NCI-H1417 treated with DMSO at 0.1 percent for 48 hours (cell line): ENCODE measurements at places on chromosomes 5 and 9.

- no peak for DNase-seq
Observed at GRCh38 chr9:33197279-33198152, 30.4 kb upstream of the B4GALT1 start.

- DNase-seq, result no peak
Observed at GRCh38 chr5:127834094-127834531, 130.9 kb downstream of the CCDC192 start.

- DNase-seq, result no peak
Observed at GRCh38 chr5:55547781-55548180, 13.0 kb upstream of the PLPP1 start.

GRCh38 chr5:128014578-128014977 is 69.0 kb upstream of the SLC12A2 start:
- no peak for DNase-seq

- DNase-seq, result no peak
Observed at GRCh38 chr9:130942679-130943078, 3.6 kb upstream of the FIBCD1 start.

GRCh38 chr9:101028346-101029314 is at the start of gene PLPPR1:
Gene PLPPR1 (plus strand): TSS chr9:101028727.
- peak; percentile 71 for DNase-seq

DNA sequence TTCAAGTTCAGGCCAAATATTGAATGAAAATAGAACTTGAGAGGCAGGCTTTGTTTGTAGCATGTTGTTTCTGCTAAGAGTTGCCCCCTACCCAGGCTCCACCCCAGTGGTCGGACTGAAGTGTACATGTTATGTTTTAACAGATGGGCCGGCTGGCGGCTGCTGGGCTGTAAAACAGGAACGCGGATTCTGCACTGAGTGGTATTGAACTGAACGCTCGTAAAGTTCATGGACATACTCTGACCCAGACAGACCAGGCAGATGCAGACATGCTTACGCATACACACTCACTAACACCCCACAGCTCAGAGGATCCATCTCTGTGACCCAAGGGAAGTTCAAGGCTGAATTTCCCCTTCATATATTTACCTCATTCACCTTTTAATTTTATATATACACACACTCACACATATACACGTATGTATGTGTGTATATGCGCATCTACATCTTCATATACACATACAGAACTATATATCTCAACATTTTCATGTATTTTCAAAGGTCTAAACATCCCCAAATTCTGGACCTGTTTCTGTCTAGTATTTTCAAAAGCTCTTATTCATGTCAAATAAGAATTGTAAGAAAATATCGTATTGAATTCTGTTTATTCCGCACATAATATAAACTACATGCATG is 1.4 kb downstream of the MARCHF3 start:
- DNase-seq, result no peak

DNA sequence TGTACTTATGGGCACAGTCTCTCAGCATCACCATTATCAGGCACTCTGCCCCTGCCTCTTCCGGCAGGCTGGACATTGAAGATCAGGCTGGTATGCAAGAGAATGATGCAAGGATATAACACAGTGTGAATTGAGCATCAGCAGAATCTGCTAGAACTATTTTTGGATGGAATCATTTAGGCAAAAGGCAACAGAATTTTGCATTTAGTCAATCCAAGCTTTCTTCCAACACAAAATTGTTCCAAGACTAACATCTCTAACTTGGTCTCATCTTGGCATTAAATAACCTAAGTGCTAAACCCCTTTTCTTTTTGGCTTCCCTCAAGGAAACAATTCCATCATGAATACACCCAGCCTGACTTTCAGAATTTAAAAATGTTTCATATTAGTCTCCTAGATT is 339.9 kb downstream of the PRELID2 start:
- DNase-seq, result no peak

- DNase-seq, result no peak
Observed at GRCh38 chr5:114332925-114333324, 28.9 kb upstream of the KCNN2 start.

DNA sequence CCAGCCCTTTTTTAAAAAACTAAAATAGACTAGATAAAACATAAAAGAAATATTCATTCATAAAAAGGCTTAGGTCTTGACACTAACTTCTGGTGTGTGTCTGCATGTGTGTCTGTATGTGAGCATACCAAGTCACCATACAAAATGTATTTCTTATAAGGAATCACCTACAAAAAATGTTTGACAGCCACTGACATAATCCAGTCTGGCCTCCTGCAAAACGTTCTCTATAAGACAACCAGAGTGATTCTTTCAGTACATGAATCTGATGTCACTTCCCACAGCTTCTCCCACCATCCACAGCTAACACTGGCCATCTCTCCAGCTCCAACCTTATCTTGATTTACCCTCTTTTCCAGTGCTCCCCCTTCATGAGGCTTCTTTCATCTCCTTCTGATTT is 192.3 kb downstream of the TLE1 start:
- DNase-seq, result no peak

- DNase-seq, result no peak
Observed at GRCh38 chr9:129136446-129137035, 25.3 kb downstream of the PTPA start.

- DNase-seq, result no peak
Observed at GRCh38 chr9:28034242-28034641, 461.0 kb upstream of the C9orf72 start.

DNA sequence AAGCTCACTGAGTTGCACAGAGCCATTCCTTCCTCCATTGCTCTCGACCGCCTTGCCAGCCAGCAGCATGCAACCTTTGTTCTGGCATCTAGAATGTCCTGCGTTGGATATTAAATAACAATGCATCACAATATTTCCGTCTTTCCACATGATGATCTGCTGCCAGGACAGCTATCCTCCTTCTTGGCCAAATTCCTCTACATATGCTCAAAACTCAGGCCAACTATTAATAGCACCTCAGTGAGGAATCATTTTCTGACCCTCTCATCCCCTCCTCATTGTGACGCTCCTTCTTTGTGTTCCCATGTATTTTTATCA is 128.6 kb downstream of the MYO10 start:
- no peak for DNase-seq

GRCh38 chr5:175859422-175859821 is 12.0 kb upstream of the CPLX2 start:
- DNase-seq, result no peak

DNA sequence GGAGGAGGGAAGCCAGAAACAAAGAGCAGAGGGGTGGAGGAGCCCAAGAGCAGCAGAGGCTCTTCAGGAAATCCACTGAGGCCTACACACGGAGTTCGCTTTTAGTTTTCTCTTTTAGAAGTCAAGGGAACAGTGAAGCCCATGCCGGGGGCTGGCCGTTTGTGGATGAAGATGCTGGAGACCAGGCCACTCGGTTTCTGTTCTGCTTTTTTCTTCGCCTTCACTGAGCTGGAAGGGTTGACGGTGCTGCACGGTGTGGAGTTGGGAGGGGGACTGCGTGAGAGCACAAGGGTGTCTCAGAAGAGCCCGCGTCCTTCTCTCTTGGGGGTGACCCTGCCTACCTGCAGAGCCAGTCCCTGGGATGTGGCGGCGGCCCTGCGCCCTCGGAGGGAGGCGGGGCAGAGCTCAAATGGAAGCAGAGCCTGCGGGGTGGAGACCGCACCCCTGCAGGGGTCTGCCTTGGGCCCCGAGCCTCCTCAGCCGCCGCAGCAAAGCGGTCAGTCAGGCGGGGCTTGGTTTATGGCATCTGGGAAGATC is 68.5 kb upstream of the CACNA1B start:
- DNase-seq, result no peak

DNA sequence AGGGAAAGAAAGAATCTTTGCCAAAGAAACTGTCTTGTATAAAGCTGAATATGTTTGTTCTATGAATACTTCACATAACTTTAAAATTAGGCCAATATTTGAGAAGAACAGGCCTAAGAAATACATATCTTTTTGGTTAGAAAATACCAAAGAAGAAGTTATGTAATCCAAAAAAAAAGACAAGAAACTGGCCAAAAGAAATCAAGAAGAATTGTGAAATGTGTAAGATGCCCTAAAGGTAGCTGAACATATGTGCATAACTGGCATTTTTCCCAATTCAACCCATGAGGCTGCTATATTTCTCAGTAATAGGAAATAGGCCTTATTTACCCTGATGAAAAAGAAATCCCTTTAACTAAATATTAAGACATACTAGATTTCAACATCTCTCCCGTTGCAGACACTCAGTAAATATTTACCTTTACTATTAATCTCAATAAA is 290.0 kb downstream of the CETN3 start:
- no peak for DNase-seq

- no peak for DNase-seq
Observed at GRCh38 chr5:73827106-73827450, 201.1 kb downstream of the ARHGEF28 start.

DNA sequence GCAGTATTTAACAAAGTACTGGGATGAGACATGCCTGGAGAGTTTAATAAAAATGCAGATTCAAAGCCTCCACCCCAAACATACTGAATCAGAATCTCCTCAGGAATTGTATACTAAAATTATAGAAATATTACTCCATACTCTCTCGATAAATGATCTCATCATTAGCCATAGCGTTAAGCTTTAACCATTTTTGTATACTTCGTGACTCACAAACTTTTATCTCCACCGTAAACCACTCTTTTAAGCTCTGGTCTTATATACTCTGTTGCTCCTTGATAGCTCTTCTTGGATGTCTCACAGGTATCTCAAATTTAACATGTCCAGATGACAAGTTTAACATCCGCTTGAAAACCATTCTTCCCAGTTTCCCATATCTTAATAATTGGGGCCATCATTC is 327.8 kb downstream of the ADGRV1 start:
- DNase-seq, result no peak

DNA sequence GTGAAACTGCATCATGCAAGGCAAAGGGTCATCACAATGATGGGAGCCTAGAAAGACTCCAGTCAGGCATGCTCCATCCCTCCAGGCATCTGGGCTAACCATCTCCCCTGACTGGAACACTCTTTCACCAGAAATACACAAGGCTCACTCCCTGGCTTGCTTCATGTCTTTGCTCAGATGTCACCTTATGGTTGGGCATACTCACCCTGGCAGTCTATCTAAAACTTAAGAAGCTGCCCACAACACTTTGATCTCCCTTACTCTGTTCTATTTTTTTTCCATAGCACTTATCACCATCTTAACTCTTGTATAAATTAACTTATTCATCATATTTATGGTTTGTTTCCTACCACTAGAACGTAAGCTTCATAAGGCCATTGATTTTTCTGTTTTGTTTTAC is 90.0 kb downstream of the SPEF2 start:
- DNase-seq, result no peak

DNA sequence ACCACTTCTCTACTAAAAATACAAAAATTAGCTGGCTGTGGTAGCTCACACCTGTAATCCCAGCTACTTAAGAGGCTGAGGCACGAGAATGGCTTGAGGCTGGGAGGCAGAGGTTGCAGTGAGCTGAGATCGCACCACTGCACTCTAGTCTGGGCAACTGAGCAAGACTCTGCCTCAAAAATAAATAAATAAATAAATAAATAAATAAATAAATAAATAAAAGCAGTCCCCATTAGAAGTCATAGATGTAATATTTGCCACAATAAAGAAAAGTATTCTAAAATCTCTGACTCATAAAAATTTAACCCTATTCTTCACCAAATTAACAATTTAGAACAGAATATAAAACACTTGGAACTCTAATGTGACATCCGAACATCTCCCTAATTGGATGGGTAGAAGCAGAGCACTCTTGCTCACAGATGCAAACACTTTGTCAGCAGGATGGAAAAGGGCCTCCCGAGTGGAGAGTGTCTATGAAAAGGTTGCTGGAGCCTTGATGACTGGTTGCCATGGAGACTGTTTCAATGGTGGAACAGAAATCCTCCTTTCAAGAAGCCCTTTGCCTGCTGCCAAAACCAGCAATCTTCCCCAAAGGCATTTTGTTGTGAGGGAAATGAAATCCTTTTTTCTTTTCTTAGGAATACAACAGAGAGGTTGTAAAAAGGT is 38.9 kb upstream of the TRAF1 start:
- peak; percentile 93 for DNase-seq

- DNase-seq, result no peak
Observed at GRCh38 chr9:26746357-26747072, 146.1 kb downstream of the CAAP1 start.

GRCh38 chr5:359301-359897 is 37.9 kb downstream of the AHRR start:
- DNase-seq, result no peak

GRCh38 chr5:111839438-111839837 is 82.4 kb upstream of the NREP start:
- no peak for DNase-seq

GRCh38 chr9:13915131-13915530 is 398.8 kb downstream of the NFIB start:
- no peak for DNase-seq

DNA sequence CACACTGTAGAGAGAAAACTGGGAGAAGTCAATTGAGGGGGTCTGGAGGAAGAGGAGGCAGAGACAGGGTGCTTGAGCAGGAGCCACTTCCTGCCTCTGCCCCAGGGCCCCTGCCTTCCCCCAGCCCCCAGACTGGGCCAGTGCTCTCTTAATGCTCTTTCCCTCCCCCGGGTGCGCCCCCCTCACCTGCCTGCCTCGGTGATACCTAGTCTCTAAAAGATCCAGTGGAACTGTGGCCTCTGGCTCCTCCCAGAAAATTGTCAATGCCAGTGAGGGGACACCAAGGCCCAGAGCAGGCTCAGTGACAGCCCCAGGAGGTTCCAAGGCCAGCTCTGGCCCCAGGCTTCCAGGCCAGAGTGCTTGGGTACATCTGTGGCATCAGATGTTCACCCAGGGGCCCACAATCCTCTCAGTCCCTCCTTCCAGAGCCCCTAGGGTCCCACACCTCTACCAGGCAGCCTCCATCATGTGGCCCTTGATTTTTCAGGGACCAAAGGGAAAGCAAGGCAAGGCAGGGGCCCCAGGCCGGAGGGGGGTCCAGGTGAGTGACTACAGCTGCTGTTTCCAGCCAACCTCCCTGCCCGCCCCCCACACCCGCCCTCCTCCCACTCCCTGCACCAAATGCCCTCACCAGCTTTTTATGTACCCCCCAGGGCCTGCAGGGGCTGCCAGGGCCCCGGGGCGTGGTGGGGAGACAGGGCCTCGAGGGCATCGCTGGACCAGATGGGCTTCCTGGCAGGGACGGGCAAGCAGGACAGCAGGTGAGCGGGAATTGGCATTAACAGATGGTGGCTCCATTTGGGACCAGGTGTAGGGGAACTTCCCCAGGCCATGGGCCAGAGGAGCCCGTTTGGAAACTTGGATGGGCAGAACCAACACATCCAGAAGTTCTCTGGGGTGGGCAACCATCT is 33.1 kb upstream of the ORM1 start:
- no peak for DNase-seq

GRCh38 chr5:15621094-15621493 is 121.1 kb downstream of the FBXL7 start:
- DNase-seq, result no peak

- DNase-seq, result no peak
Observed at GRCh38 chr9:137067860-137068538, 2.4 kb downstream of the SAPCD2 start.

GRCh38 chr5:180155365-180155926 is 53.6 kb downstream of the RASGEF1C start:
- no peak for DNase-seq

GRCh38 chr5:45779874-45780671 is 83.9 kb upstream of the HCN1 start:
- DNase-seq, result no peak
